Osteoblast (primary cell): ENCODE measurements at places on chromosomes 11 and 22. TPM values are rescaled to one million over a fixed set of nuclear protein-coding genes. Genes with fewer than 3 reads are reported as not detected.

The PNPLA3 gene
- total RNA-seq, result 8.3 and 14.1 TPM in 2 replicates

The E2F8 gene
- 0.29 and 0.36 TPM in 2 replicates for total RNA-seq

DNA sequence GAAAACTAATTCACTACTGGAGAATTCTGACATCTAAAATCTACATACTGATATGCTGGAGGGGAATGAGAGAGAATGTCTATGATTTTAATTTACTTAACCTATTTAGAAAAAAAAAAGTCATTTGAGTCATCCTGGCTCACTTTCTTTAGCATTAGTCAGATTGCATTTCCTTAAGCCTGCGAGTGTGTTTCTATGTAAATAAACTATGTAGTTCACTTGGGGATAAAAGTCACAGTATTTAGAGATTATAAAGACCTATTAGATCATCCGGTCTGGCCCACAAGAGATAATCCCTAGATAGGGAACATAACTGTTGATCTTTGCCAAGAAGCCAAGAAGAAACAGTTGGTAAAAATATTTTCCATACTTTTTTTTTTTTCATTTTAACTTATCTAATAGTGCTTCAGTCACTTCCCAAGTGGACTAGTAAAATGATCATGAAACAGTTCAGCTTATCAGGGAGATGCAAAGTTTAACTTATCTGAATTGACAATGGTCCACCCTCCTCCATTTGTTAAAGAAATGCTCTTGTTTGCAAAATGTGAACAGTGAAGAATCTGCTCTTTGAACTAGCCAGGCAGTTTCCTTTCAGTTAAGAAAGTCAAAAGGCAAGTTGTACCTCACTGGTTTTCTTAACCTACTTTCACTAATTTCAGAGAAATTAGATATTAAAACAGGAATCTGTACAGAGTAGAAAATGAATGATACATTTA lies 21.2 kb upstream of the BLID start:
- peaks cover 52% of the 10 kb centered on the region for H3K36me3 ChIP-seq
- peak overlapping the region; percentile 87 for H3K27ac ChIP-seq
- DNase-seq, result peak; percentile 18

- H3K4me1 ChIP-seq, result peaks cover 24% of the 10 kb centered on the region
- H3K27me3 ChIP-seq, result peaks cover 5% of the 10 kb centered on the region
- H3K27ac ChIP-seq, result peak overlapping the region; percentile 98
- peak overlapping the region; percentile 58 for H3K4me3 ChIP-seq
- H3K36me3 ChIP-seq, result no peaks in the 10 kb centered on the region
Measured at GRCh38 chr11:355581-356458, 13.5 kb upstream of the B4GALNT4 start.

DNA sequence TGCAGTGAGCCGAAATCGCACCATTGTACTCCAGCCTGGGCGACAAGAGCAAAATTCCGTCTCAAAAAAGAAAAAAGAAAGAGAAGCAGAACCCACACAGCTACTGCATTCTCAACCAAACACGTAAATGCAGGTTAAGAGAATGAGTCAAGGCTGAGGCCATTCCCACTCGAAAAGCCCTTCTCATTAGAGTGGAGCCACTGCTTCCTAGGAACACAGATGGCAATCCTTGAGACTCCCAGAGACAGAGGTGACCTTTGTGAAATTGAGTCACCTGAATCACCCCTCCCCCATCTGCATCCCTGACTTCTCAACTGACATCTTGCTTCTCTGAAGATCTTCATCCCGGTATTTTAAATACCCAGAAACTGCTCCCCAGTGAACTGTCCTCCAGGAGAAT lies 8.2 kb downstream of the PACSIN2 start:
- H3K27me3 ChIP-seq, result no peaks in the 10 kb centered on the region
- peak; percentile 27 for DNase-seq
- peaks cover 57% of the 10 kb centered on the region for H3K4me1 ChIP-seq
- no peak overlapping the region for H3K4me3 ChIP-seq
